Gastroesophageal sphincter (tissue), 4 donors: ENCODE measurements at places on chromosomes 7 and 10. TPM values are rescaled to one million over a fixed set of nuclear protein-coding genes. Genes with fewer than 3 reads are reported as not detected.

The EXOSC1 gene
- 27.6 TPM for total RNA-seq

The TMEM209 gene
- total RNA-seq: 9.3 TPM

The MYL10 gene
- total RNA-seq: not detected

The BUD31 gene
- total RNA-seq: 73.4 TPM

The IQUB gene
- 18.5 TPM for total RNA-seq

The SPDYE18 gene
- 3.1 TPM for total RNA-seq

The SLC29A4 gene
- total RNA-seq: 4.7 TPM
